ENCODE measurements at places on chromosomes 12 and 14. TPM values are rescaled to one million over a fixed set of nuclear protein-coding genes. Genes with fewer than 3 reads are reported as not detected.

The IFNG-AS1 gene
- total RNA-seq = not detected

GRCh38 chr14:52875707-52876106 is 75.1 kb downstream of the FERMT2 start:
- DNase-seq = no peak

- no peak for DNase-seq
Measured at GRCh38 chr14:39434401-39434800, 2.2 kb upstream of the FBXO33 start.

- DNase-seq = no peak
Measured at GRCh38 chr12:71014180-71014785, 93.7 kb upstream of the PTPRR start.

DNA sequence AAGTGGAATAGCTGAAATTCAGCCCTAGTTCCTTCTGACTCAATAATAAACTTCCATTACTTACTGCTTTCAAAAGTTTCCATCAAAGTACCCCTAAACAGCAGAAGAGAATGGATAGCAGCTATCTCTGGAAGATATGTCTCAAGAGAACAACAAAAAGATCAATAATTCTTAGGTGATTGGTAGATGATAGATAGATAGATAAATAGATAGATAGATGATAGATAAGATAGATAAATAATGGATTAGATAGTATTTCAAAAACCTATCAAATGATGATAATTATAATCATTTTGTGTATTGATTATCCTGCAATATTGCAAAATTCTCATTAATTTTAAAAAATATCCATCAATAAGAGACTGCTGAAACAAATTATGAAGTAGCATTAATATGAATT is 97.4 kb upstream of the CCND2 start:
- no peak for DNase-seq

The ADSS1 gene
- total RNA-seq = 9.7 TPM

Data from progenitor cell of endocrine pancreas (in vitro differentiated cells).